ENCODE measurements at places on chromosomes 11 and 22.

GRCh38 chr11:14622223-14622954 lies 21.2 kb upstream of the PDE3B start:
- no peak for DNase-seq

GRCh38 chr11:69300120-69301060 lies 6.4 kb downstream of the MYEOV start:
- DNase-seq, result no peak

DNA sequence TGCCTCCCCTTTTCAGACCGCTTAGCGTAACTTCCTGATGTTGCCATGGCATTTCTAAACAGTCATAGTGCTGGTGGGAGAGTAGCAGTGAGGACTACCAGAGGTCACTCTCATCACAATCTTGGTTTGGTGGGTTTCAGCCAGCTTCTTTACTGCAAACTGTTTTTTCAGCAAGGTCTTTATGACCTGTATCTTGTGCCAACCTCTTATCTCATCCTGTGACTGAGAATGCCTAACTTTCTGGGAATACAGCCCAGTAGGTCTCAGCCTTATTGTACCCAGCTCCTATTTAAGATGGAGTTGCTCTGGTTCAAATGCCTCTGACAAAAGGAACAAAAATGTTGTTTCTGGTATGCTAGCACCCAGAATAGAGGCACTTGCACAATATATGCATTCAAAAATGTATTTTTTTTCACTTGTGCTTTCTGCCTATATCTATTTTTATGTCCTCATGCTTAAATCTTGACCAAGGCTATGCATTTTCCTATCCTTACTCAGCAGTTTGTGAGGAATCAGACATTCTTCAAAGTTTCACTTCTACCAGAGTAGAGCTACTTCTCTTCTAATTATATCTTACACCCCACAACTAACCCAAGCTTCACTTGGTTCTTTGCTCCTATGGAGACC lies 16.1 kb upstream of the OR51M1 start:
- DNase-seq, result no peak

GRCh38 chr11:15493066-15493465 lies 378.3 kb downstream of the INSC start:
- DNase-seq, result no peak

DNA sequence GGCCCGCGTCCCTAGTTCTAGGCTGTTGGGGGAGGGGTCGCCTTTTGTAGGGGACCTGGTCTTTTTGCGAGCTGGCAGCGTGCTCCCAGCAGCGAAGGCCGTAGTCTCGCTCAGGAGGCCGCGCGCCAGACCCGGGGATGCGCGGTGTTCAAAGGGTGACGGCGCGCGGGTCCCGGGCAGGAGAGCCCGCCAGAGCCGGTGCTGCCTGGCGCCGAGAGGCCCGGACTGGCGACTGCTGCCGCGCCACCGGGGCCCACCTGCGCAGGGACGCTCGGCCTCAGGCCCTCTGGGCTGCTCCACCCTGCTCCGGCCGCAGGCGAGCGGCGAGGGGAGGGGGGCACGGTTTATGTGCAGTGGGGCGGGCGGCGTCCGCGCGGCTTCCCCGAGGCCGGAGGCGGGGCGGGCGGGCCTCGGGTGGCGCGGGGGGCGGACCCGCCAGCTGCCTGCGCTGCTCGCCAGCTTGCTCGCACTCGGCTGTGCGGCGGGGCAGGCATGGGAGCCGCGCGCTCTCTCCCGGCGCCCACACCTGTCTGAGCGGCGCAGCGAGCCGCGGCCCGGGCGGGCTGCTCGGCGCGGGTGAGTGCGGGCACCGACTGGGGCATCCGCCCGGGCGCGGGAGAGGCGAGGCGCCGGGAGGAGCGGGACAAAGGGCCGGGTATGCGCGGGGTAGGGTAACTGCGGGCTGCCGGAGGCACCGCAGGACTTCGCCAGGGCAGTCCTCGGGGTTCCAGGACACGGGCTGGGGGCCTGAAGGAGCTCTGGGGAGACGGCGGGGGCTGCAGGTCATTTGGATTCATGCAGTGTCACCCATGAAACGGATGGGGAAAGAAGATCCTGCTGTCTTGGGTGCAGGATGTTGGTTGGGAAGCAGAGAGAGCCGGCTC lies at the start of gene PRSS23:
TSS of gene PRSS23 (plus strand) at position 467 of the 884 bp plus-strand sequence. CDS start 7,102 bp downstream, outside the sequence.
- DNase-seq, result no peak

GRCh38 chr11:27864091-27864491 lies 163.8 kb upstream of the BDNF start:
- no peak for DNase-seq

- no peak for DNase-seq
These were observed 57.8 kb downstream of the SPATA19 start for GRCh38 chr11:133787379-133788141.

DNA sequence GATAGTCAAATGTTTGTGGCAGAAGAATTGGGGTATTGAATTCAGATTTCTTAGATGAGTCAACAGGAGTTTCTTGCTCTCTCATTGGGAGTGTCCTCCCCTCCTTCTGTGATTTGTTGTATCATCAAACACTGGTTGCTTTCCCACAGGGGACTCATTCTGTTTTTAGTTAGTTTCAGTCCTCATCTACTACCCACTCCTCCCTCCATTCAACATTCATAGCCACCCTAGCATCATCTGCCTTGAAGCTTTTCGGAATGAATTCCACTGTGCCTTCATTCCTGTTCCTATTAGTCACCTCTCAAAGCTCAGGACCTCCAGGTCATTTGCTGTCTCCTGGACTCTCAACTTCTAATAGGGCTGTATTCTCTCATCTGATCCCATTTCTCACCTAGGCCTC lies 31.5 kb upstream of the RAB38 start:
- no peak for DNase-seq

GRCh38 chr11:15490535-15490934 lies 375.8 kb downstream of the INSC start:
- no peak for DNase-seq

DNA sequence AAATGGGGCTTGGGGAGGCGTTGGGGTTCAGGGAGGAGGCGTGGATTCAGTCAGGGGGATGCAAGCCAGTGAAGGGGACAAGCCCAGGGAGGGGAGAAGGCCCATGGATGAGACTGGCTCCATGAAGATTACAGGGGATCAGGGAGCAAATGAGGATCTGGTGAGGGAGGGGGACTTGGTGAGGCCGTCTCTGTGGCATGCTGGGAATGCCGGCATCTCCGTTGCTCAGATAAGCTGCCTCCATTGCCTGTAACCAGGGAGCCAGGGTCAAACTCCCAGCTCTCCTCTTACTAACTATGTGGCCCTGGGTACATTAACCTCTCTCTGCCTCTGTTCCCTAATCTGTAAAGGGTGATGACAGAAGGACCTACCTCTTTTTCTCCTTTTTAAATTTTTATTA lies 38.7 kb downstream of the TPBGL start:
- no peak for DNase-seq

GRCh38 chr11:10305262-10305963 lies 540 bp downstream of the ADM start:
- DNase-seq, result no peak

GRCh38 chr11:106642331-106642730 lies 375.9 kb downstream of the GUCY1A2 start:
- DNase-seq, result no peak

DNA sequence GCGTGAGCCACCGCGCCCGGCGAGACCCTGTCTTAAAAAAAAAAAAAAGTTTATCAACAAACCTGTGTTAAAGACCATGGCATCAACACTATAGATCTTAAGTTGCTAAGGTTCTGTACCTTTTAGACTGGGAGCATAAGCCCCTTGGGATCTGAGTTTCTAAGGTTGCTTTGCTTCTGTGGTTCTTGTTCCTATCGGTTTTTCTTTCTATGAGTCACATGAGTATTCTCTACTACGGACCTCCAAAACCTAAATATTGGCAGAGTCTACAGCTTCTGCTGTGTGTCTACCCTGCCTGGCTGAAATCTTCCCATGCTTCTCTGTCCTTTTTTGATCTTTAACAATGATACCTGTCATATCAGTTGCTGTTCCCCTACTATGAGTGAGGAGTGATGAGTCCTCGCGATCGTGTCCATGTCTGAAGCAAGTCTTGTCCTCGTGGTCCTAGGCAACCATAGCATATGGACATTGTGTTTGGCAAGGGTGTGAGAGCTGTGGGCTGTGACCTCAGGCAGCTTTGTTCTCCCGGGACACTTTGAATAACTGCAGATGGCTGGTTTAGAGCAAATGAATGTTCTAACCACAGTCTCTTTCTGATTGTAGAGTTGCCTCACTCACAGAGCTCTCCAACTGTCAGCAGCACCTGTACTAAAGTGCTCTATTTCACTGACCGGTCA lies 9.0 kb upstream of the DLAT start:
- no peak for DNase-seq

- no peak for DNase-seq
These were observed 3.5 kb upstream of the COX8A start for GRCh38 chr11:63970902-63971301.

- no peak for DNase-seq
These were observed 17.5 kb downstream of the PPP6R2 start for GRCh38 chr22:50360578-50360977.

- no peak for DNase-seq
These were observed 15.0 kb downstream of the SLC35E4 start for GRCh38 chr22:30650508-30651116.

DNA sequence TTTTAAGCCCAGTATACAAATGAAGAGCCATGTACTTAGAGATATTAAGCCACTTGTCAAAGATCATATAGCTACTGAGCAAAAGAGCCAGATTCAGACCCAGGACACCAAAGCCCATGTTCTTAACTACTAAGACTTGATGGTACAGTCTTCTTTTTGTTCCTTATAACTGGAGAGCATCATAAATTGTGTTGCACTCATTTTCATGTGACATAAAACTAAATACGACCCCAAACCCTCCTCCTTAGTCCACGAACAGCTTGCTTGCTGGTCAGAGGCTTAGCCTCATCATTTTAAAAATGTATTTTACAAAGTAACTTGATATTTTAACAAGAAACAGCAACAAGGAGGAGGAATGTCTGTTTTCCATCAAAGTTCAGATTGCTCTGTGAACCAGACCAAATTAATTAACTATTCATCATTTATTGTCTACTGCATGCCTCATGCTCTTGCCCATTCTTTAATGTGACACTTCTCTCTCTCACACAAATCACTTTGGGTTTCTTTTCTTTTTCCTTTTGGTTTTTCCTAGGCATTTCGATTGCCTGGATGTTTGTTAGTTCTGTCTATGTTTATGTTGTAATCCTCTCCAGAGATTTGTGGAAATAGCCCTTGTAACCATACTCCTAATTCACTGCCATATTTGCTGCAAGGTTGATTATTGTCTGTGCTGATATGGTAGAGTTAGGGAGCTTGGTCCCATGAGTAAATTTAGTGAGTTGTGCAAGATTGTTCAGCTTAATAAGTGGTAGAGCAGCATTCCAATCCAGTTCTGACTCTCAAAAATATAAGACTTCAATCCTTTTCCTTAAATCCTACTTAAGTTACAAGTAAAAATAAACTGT lies 8.4 kb upstream of the ARHGAP20 start:
- DNase-seq, result no peak

DNA sequence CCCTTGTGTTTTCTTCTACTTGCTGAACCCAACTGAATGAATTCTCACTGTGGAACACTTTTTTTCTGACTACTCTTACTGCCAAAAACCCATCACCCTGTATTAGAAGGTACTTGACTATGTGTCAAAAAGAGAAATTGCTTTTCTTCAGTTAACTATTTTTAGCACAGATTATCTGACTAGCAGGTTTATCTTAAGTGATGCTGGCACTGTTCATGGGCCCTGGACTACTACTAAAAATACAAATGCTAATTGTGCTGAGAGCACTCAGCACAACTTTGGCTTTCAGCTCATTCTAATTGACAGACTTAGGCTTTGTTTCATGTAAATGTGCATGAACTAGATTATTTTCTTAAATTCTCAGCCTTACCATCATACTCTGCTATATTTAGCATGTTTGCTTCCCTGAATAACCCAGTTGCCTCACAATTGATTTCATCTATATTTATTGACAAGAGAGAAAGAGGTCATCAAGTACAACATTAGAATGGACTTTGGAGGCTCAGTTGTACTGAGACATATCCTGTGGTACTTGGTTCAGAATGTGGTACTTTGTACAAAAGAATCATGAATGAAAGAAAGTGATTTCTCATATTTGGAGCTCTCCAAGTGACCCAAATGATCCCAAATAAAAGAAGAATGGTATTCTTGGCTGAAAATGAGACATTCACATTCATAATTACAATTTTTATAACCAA lies 478.3 kb downstream of the KCNA4 start:
- DNase-seq, result no peak

DNA sequence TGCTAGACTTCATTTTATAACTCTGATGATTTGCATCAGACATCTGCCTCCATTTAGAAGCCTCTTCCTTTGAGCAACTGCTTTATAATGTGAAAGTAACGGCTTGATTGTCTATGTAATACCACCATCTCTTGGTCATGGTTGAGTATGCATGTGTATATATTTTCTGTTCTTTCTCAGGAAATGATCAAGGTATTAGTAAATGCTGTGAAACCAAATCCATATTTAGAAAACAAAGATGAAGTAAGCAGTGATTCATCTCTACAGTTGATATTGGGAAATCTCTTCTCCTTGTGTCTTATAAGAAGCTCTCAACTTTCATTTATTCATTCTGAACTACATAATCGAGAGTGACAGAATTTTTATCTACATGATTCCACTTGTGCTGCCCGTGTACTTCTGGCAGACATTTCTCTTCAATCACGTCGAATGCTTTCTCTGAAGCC lies 104.6 kb upstream of the ANO3 start:
- DNase-seq, result no peak

Measured in activated T-helper 1 cell treated with Interleukin-2 at 50 U/mL for 16 hours (primary cell).